Jurkat, Clone E6-1 (cell line): ENCODE measurements at places on chromosomes 7 and 10.

GRCh38 chr7:35581605-35582210 lies 113.2 kb downstream of the HERPUD2 start:
- no peak for DNase-seq

- peak; percentile 83 for DNase-seq
These were observed 22.7 kb upstream of the ANLN start for GRCh38 chr7:36366718-36367560.

GRCh38 chr7:52764492-52765169 lies 270.8 kb upstream of the POM121L12 start:
- no peak for DNase-seq

DNA sequence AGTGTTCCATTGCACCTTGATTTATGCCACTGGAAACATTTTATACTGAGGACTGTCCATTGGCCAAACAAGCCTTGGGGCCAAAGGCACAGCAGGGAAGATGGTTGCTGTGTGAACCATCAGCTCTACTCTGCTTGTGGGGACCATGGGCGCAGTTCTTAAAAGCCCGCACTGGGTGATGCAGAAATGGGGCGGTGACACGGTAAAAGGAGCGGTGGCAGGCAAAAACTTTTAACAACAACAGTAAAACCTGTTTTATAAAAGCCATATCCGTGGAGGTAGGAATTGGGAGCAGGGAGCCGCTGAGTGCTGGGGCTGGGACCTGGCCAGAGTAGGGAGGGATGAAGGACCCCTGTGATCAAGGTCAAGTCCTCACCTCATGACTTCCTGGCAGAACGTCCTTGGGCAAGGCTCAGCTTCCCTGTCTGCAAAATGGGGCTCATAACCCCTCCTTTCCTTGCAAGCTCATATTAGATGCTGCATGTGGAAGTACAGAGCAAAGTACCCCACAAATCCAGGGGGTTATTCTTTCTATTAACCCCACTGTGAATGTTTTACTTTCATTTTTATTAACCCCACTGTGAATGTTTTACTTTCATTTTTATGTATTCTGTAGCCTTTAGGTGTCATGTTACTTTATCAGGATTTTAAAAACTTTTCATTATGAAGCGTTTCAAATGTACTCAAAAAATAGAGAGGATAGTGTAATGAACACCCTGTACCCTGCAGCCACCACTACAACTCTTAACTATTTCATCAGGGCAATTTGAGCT lies 78.3 kb downstream of the GRK5 start:
- DNase-seq: no peak

GRCh38 chr7:32390210-32390609 lies 100.0 kb downstream of the LSM5 start:
- no peak for DNase-seq

- DNase-seq: no peak
These were observed 79.0 kb upstream of the HABP2 start for GRCh38 chr10:113473851-113474250.

- peak; percentile 63 for DNase-seq
These were observed 860 bp downstream of the SEC31B start for GRCh38 chr10:100518761-100519241.

GRCh38 chr10:21334891-21335696 lies 190.4 kb downstream of the SKIDA1 start:
- no peak for DNase-seq

GRCh38 chr10:102435133-102435497 lies 2.7 kb upstream of the CUEDC2 start:
- DNase-seq: no peak

DNA sequence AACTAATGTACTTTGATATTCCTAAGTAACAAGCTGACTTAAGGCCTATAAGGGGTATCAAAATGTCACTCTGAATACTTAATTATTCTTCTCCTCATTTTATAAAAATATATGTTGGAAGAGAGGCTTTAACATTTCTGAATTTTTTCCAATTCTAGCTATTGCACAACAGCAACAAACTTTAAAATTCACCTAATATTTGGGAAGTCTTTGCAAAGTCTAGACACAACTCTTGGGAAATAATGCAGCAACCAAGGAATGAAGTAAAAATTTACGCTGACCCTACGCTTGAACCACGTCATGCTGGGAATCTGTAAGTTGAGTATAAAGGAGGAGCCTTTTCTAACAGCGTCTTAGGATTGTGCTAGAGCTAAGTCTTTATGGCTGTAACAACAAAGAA lies 243.9 kb upstream of the IMMP2L start:
- DNase-seq: no peak

- DNase-seq: no peak
These were observed 50.8 kb upstream of the BTRC start for GRCh38 chr10:101303087-101303703.

GRCh38 chr10:11884706-11885423 lies 61.7 kb downstream of the PROSER2 start:
- no peak for DNase-seq

- no peak for DNase-seq
These were observed 55.8 kb downstream of the CNOT4 start for GRCh38 chr7:135454060-135454459.

GRCh38 chr10:17409170-17409733 lies 45.1 kb downstream of the ST8SIA6 start:
- DNase-seq: peak; percentile 40

DNA sequence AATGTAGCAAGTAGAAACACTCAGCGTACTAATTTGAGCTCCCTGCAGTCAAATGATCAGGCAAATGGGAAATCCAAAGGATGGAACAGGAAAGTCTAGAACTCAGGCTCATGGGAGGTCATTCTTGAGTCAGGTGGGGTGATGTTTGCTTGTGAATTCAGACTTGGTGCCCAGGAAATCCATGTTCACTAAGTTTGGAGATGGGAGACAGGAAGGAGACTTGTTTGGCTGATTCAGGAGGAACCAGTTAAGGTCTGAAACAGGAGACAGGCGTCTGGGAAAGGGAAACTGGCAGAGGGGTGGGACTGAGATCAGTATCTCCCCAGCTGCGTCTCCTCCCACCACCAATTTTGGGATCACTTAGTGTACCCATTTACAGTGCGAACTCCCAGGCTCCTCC lies 38.4 kb upstream of the ZNF438 start:
- no peak for DNase-seq

DNA sequence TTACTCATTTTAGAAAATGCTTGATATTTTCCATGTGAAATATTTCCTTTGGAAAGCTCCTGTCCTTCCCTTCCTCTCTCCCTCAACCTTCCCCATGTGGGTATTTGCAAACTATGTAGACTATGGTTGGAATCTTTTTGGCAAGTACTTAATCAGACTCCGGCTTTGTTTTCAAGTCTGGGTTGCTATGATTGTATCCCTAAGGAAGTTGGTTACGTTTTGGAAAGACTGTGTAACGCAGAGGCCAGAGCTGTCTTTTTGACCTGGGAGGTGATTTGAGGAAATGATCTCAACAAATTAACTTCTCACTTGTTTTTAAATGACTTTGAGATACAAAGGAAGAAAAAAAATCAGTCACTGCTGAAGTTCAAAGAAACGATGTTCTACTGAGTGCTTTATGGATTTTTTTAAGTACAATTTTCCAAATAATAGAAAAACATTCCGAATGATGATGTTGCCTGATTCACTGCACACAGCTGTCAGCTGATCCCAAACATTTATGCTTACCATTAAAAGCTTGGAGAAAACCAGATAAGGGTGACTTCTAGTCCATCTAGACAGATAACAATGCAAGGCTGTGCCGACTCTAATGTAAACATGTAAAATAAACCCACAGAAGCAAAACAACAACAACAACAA lies 145.5 kb upstream of the CELF2 start:
- DNase-seq: no peak

- no peak for DNase-seq
These were observed 36.4 kb downstream of the CDH23 start for GRCh38 chr10:71432956-71433767.

- peak; percentile 68 for DNase-seq
These were observed 227.9 kb upstream of the PRSS58 start for GRCh38 chr7:142485617-142486226.
